ENCODE measurements at places on chromosomes 2 and 18.

DNA sequence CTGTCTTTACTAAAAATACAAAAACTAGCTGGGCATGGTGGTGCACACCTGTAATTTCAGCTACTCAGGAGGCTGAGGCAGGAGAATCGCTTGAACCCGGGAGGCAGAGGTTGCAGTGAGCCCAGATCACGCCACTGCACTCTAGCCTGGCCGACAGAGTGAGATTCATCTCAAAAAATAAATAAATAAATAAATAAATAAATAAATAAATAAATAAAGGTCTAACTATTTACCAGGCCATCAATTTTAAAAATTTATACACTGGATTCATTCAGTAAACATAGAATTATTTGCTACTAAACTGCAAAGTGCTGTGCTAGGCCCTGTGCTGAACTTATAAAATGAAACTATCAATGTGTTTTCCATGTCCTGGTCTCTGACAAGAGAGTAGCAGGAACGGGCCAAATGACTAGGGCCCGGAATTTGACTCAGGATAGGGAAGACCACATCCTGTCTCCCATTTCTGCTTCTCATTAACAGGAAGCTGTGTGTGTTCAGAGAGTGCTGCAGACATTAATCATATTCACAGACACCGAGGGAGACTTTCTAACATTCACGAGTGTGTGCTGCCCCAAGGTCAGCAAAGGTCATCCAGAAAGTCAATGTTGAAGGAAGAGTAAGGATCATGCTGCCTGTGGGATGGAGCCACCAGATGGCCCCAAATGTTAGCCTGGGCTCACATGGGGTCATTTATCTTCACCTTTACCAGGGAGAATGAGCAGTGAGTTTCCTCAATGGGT is 95.8 kb downstream of the SPP2 start:
- no peak for DNase-seq

- no peak for DNase-seq
Measured at GRCh38 chr2:167198576-167198975, 310.3 kb downstream of the XIRP2 start.

DNA sequence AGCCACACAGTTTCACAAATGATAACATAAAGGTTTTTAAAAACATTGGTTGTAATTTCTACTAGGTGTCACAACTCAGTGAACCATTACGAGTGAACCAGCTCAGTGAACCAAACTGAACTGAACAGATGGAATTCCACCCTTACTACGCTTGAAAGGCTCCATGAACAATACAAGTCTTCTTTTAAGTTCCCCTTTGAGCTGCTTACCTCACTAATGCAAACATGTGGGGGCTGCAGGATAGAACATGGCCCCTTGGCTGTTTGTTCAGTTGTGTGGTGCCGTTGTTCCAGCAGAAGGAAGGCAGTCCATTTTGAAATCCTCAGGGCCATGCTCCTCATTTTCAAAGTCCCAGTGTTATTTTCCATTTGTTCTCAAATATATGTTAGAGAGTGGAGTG is 30.7 kb upstream of the KLHL14 start:
- DNase-seq, result no peak

DNA sequence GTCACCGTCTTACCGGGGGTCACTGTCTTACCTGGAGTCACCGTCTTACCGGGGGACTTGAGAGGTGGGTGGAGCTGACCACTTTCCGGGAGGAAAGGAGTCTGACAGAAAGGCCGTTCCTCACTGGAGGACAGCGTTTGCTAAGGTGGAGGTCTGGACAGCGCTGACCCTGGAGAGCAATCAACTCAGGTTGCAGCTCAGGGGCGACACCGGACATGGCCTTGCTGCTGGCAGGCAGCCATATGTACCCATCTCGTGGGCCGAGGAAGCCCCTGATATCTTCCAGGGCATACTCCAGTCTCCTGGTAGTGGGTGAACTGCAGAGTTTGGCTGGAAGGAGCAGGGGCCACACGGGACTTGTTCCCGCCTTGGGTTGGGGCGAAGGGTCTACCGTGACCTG is 234.6 kb upstream of the MYT1L start:
- DNase-seq, result no peak

DNA sequence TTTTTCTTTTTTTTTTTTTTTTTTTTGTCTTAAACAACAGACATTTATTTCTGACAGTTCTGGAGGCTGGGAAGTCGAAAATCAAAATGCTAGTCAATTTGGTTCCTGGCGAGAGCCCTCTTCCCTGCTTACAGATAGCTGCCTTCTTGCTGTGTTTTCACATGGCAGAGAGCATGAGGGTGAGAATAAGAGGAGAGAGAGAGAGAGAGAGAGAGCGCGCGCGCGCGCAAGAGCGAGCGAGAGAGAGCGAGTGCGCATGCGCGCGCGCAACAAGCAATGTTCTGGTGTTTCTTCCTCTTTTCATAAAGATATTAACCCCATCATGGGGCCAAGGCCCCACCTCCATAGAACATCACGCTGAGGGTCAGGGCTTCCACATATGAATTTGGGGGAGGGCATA is 20.9 kb downstream of the MTCL1 start:
- no peak for DNase-seq

- no peak for DNase-seq
Measured at GRCh38 chr2:3001615-3002560, 375.7 kb downstream of the EIPR1 start.

GRCh38 chr18:6866552-6867085 is 137.1 kb downstream of the ARHGAP28 start:
- no peak for DNase-seq

- no peak for DNase-seq
Measured at GRCh38 chr2:27886322-27886721, 3.9 kb downstream of the RBKS start.

GRCh38 chr18:56721491-56721890 is 70.3 kb downstream of the WDR7 start:
- DNase-seq, result no peak

GRCh38 chr2:51031021-51031780 is 731 bp downstream of the NRXN1 start:
- DNase-seq, result no peak

DNA sequence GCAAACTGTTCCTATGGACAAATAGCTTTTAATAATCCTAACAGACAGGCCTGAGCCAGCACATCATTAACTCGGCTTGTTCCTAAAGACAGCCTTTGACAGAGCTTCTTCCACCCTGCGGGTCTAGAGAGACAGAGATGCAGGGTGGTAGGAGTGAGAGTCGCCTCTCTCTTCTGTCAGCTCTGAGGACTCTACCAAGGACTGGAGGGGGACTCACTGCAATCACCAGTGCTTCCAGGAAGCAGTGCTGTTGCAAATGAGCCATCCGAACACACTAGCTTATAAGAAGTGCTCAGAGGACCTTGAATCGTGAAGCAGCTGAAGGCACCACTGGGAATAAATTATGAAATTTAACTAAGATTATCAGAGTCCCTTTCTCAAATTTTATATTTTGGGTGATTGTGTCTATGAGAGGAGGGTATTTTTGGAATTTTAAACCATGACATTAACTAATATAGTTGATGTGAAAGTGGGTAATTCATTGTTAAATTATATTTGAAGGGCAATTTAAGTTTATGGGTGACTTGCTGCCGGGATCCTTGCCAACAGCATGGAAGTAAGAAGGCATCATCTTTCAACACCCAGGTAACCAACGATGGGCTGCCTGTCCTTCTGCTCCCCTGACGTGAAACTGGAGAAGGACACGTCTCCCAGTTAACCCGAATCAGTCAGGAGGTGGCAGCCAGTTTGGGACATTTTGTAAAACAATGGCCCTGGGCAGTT is 43.6 kb upstream of the PXDN start:
- no peak for DNase-seq

- DNase-seq, result no peak
Measured at GRCh38 chr2:603427-603826, 73.8 kb downstream of the TMEM18 start.
